ENCODE measurements at places on chromosomes 5 and 9.

GRCh38 chr9:133597316-133597957 is 11.8 kb downstream of the FAM163B start:
- DNase-seq: no peak

GRCh38 chr9:114580609-114581193 is 6.9 kb upstream of the ATP6V1G1 start:
- no peak for DNase-seq

- no peak for DNase-seq
Observed at GRCh38 chr9:125262294-125262991, 817 bp downstream of the GAPVD1 start.

DNA sequence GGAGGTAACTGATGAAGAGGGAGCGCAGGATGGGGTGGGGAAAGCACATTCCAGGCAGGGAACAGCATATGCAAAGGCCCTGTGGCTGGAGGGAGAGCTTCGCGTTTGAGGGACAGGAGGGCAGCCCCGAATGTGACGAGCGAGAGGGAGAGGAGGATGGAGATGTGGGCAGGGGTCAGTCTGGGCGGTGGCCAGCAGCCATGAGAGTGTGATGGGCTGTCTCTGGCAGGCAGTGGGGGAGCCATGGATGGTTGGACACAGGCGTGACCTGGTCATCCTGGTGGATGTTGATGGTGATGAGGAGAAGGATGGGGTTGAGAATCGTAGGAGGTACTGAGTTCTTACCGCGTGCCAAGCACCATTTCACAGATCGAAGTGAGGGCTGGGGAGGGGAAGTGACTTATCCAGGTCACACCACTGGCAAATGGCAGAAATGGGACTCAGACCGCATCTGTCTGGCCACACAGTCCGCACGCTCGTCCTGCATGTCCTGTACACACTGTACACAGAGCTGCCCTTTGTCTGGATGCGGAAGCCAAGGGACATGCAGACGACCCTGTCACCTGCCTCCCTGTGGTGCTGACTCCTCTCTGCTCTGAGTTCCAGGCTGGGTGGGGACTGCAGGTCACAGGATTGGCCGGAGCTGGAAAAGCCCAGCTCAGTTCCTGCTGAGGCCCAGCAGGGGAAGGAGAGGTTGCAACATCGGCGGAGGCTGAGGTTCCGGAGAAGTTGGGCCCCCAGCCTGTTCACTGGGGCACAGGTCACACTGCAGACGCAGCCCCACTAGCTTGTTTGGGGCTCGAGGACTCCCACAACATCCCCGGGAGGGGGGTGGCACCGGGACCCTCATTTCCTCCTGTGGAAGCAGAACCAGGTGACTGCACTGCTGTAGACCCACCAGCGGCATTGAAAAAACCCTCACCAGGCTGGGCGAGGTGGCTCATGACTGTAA is 165.6 kb upstream of the IER5L start:
- no peak for DNase-seq

- DNase-seq: no peak
Observed at GRCh38 chr5:143119291-143119769, 284.2 kb downstream of the NR3C1 start.

GRCh38 chr9:122642226-122642625 is 15.2 kb downstream of the OR1B1 start:
- DNase-seq: no peak

GRCh38 chr9:108443019-108443633 is 412.7 kb downstream of the ACTL7B start:
- DNase-seq: no peak

DNA sequence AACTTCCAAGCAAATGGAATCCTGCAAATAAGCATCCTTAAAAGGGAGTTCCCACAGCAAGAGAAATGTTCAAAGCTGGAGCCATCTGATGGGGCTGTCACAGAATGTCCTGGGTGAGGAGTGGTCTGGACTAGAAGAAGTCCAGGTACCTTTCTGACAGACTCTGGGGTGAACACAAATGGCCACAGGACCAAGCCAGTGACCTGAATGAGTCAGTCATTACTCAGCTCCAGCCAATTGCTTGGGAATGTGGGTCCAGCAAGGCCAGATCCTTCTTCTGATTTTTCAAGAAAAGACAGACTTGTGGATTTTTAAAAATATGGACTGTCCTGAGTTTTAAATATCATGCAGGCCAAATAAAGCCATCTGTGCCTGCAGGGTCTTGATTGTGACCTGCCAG is 30.1 kb downstream of the GALNT10 start:
- DNase-seq: no peak

DNA sequence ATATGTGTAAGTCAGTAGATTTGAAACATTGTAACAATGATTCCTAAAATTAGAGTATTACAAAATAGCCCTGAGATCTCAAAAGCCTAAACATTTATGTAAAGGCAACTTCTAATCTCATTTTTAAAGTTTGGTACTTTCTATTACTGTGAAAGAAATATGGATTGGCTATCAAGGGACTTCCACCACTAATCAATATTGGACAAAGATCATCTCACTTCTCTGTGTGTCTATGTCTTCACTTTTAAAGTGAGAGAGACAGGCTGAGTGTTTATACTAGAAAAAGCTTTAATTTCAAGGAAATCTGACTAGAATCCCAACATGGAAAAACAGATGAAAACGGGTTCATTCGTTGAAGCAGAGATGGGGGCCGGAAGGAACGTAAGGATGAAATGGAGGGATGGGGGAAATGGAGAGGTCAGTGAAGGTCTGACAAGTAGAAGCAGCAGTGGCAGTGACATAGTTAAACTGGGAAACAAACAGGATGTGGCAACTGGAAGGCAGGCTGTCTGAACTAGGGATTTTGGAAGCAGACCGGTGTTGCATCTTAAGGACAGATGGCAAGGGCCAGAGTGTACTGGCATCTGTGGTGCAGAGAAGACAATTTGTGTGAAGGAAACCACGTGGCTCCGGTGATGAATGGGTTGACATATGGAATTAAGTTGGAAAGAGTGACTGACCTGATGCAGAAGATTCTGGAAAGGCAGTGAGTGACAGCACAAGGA is 60.8 kb downstream of the PDE4D start:
- no peak for DNase-seq

GRCh38 chr9:112142420-112142819 is 32.7 kb downstream of the SUSD1 start:
- DNase-seq: no peak

- DNase-seq: no peak
Observed at GRCh38 chr5:163189023-163189553, 248.3 kb upstream of the CCNG1 start.

- DNase-seq: no peak
Observed at GRCh38 chr5:135662683-135663082, 83.9 kb upstream of the CXCL14 start.

GRCh38 chr5:62814991-62815390 is 236.4 kb downstream of the LRRC70 start:
- no peak for DNase-seq

DNA sequence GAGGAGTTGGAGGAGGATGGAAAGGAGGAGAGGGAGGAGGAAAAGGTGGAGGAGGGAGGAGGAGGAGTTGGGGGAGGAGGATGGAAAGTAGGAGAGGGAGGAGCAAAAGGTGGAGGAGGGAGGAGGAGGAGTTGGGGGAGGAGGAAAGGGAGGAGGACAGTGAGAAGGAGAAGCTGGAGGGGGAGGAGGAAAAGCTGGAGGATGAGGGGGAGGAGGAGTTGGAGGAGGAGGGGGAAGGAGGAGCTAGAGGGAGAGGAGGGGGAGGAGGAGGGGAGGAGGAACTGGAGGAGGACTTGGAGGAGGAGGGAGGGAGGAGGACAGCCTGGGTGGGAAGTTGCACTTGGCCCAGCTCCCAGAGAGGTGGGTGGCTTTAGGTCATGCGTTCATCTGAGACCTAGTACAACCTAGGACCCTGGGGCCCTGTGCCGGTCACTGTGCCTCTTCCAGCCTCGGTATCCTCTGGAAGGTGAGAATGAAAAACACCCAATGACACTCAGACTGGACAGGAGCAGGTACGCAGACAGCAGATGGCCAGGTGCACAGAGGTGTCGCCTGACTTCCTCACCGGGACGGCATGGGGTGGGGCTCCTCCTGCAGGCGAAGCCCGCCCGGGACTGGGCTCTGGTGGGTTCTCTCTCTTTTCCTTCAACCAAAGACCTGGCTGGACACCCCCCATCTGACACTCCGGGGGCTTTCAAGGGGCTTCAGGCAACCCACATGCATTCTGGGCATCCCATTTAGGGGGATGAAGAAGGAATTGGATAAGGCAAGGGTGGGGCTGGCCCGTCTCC is 12.2 kb upstream of the SLC2A6 start:
- no peak for DNase-seq

DNA sequence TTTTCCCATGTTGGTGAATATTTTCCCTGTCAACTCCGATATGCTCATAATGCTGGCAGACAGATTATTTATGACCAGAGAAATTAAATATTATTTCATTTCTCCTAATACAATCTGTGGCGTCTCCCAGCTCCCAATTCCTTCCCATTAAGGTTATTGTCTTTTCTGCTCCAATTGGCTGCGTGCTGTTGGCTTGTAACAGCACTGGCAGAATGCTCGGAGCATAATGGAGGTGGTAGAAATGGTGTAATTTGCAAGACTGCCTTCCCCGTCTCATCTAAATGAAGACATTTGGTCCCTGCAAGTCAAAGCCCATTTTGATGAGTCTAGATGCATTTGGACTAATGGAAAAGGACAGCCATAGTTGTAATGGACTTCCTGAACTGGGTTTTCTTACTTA is 601.7 kb downstream of the BRINP1 start:
- no peak for DNase-seq

- DNase-seq: no peak
Observed at GRCh38 chr9:137160716-137161557, 8.9 kb downstream of the LRRC26 start.

GRCh38 chr5:138504799-138505198 is 38.2 kb downstream of the ETF1 start:
- DNase-seq: no peak

GRCh38 chr5:144548936-144549335 is 378.3 kb downstream of the KCTD16 start:
- no peak for DNase-seq

GRCh38 chr9:88321764-88322163 is 66.5 kb upstream of the SPIN1 start:
- DNase-seq: no peak

DNA sequence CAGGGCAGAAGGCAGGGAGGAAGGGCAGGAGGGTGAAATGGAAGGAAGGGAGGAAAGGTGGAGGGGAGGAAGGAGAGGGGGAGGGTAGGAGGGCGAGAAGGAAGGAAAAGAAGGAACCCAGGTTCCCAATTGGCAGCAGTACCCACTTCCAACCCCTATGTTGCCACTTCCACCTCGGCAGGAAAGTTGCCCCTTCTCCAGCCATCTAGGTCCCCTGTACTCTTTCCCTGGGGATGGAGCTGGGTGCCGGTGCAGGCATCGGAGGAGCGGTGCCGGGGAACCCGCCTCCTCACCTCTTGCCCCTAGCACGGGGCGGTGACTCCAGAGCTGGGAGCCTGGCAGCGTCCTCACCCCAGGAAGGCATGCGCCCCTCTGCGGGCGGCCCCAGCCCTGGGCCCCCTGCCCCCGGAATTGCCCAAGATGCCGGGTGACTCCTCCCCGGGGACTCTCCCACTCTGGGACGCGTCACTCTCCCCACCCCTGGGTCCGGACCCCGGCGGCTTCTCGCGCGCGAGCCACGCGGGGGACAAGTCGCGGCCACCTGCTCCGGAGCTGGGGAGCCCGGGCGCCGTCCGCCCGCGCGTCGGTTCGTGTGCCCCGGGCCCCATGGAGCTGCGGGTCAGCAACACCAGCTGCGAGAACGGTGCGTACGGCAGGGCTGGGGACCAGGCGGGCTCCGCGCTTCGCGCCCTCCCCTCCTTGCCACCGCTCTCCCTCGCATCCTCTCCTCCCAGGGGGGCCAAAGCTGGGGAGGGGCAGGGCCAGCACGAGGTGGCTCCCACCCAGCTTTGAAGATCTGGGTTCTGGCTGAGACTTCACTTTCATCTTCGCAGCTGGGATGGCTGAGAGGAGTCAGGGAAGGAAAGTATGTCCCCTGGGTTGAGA is at the start of gene NIPAL4:
Gene NIPAL4 (plus strand): TSS at position 499 of the 885 bp plus-strand sequence. CDS start 108 bp downstream, at position 607.
- DNase-seq: no peak

DNA sequence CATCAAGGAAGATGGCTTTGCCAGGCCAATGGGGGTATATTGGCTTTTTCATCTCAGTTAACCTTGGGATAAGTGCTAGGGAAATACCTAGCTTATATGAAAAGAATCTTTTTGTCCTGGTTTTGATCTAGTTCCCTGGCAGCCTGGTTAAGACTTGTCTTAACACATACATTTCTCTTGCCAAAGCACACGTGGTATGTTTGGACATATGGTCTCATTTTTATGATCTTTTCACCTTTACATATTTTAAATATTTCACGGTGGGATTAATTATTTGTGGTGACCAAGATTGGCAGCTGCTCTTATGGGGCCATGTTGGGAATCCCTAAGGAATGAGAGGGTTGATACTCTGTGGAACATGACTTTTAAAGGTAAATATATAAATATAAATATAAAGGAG is 312.5 kb downstream of the NPR3 start:
- DNase-seq: no peak

GRCh38 chr5:10427201-10427600 is 14.5 kb upstream of the ROPN1L start:
- no peak for DNase-seq

- no peak for DNase-seq
Observed at GRCh38 chr5:32955814-32956213, 244.7 kb downstream of the NPR3 start.

DNA sequence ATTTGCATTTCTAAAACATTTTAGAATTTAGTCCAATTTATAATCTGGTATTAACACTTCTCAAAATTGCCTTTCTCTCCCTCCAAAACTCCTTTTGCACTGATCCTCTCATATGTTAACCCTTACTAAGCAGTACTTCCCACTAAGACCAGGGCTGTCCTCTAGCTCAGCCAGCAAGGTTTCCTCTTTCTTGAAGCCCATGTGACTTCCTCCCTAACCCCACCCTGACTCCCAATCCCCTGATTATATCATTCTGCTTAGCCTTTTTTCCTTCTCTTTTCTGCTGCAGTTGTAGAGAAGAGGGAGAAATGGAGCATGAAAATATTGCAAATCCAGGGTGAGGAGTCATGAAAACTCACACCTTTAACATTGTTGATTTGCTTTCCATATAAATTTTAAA is 241.7 kb downstream of the MCTP1 start:
- no peak for DNase-seq

DNA sequence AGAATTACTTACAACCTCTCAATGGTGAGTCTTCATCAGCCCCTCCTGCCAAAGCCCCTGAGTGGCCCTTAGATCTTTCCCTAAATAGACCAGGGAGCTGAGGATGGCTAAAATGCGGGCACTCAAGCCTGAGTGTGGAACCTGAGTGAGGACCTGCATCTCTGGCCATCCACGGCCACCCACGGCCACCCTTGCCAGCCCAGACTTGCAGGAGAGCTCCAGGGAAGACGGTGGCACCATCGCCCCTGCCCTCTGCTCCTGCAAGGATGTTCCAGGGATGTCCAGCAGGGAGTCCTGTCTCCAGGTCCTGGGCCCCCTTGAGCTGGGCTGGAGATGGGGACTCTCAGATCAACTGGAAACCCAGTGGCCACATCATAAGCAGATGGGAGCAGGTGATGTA is 68.2 kb upstream of the OLFM1 start:
- no peak for DNase-seq

DNA sequence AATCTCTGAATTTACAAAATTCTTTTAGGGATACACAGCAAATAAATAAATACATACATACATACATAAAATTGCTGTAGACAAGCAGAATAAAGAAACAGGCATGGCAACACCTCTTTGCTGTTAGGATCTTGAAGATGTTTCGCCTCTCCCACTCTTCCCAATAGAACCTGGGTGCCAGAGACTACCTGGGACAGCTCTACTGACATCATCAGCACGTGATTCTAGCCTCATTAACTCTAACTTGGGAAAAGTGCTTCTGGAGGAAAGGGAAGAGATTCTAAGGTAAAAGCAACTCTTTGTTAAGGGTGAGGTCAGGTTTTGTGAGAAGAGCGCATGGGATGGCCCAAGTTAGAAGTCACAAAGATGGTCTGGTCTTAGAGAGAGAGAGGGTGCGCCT is 339.1 kb downstream of the RFX3 start:
- no peak for DNase-seq
